ENCODE measurements at places on chromosomes 4 and X. TPM values are rescaled to one million over a fixed set of nuclear protein-coding genes. Genes with fewer than 3 reads are reported as not detected.
A peak's percentile ranks its signal among the peaks of the same experiment; 100 is the strongest.

TREX2 gene
- 0.18 TPM for total RNA-seq

APLN gene
- total RNA-seq, result not detected

DKK2 gene
- total RNA-seq, result not detected

AREG gene
- 2.3 TPM for total RNA-seq

ASMT gene
- total RNA-seq, result not detected

CACNA1F gene
- total RNA-seq, result not detected

OTUD6A gene
- total RNA-seq, result not detected

PABPC1L2A gene
- not detected for total RNA-seq

DOCK11 gene
- not detected for total RNA-seq

EPHA5 gene
- not detected for total RNA-seq

ARHGAP4 gene
- total RNA-seq, result not detected

CXorf51B gene
- not detected for total RNA-seq

GABRG1 gene
- not detected for total RNA-seq

IL13RA2 gene
- total RNA-seq, result not detected

GPC4 gene
- 0.14 TPM for total RNA-seq

DNA sequence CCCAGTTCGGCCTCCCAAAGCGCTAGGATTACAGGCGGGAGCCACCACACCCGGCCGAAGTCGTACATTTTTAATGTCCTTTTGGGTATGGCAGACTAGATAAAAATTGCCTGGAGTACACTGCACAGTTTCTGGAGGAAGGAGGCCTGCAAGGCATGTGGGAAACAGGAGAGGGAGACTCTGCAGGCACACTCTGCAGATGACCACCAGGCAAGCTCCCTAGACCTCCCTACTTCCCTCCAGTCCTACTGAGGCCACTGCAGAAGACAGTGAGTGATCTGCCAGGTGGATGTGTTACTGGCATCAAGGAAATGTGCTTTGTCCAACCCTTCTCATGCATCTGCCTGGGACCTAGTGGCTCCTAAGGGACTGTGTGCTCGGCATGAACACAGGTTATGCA is 11.4 kb downstream of the PDLIM3 start:
- no peak for DNase-seq

DNA sequence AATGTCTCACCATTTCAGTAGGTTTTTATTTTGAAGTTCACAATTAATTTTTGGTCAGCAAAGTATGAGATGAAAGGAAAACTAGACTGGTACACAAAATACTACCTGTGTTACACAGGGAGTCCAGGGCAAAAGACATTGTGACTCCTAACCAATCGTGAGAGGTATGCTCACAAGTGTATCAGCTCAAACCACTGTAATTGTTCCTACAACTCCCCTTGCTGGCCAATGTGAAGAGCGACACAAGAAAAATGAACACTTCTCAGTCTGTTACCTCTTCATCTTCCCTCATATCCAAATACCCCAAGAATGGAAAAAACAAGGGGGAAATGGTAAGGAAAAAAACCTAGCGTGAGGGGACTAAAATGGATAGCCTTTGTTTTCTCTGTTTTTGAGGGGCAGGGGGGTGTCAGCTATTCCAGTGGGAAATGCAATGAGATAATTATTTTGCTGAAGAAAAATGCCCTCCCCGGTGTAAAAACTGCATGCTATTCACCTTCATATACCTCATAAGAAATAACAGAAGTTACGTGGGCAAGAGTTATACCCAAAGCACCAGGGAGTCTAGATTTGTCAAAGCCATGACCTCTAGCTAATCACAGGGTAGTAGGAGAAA is 30.6 kb upstream of the NSUN7 start:
- DNase-seq, result peak; percentile 44

- DNase-seq, result no peak
These were observed 1190.2 kb upstream of the AGA start for GRCh38 chr4:178632415-178632814.

DNA sequence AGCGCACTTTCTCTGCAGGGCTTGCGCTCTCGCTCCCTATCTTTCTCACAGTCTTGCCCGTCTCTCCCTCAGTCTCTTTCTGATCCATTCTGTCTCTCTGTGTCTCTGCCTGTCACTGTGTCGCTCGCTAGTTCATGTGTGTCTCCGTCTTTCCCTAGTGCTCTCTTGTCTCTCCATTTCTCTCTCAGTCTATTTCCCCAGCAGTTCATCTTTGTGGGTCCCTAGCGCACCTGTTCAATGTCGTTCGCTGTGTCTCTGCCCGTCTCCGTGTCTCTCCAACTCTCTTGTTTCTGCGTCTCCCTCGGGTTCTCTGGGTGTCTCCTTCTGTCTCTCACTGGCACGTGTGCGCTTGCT is 1.5 kb downstream of the GPR101 start:
- no peak for DNase-seq

DNA sequence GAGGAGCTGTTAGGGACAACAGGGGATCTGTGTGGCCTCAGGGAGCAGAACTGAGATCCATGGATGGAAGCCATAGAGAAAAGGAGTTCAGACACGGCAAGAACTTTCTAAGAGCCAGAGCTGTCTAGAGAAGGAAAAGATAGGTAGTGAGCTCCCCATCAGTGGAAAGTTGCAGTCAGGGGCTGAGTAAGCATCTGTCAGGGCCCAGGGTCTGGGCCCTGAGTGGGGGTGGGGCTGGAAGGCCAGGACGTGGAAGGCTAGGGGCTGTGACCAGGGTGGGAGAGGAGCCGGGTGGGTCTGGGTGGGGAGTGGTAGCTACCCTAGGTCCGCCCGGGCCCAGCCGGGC is 324 bp upstream of the MSN start:
- no peak for DNase-seq

- no peak for DNase-seq
These were observed 804.3 kb downstream of the FSTL5 start for GRCh38 chr4:161359491-161359890.

GRCh38 chrX:107672955-107673378 is 44.7 kb downstream of the PRPS1 start:
- peak; percentile 28 for DNase-seq

GRCh38 chr4:153481478-153481877 is 15.3 kb downstream of the TMEM131L start:
- no peak for DNase-seq

DNA sequence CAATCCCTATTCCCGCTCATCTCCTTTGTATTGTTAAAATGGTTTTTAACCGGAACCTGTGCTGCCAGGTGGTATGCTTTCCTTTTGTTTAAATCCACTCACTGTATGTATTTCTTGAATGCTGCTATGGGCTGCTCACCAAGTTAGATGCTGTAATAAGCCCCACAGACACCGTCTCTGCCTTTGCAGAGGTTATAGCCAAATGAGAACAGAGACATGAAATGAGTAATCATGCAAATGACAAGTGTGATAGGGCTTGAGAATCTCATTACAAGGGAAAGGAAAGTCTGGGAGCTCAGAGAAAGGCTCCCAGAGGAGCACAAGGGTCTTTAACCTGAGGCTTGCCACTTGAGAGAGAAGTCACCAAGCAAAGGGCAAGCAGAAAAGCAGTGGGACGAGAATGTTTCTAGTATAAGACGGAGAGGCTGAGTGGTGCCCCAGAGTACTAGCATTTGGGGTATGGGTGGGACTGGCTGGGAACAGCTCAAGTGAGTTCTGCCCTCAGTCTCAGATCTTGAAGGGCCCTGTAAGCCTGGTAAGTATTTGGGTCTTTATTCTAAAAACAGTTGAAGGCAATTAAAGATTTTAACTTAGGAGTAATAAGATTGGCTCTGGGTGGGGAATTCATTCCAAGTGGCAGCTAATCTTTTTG is 110.8 kb upstream of the H2AZ1 start:
- DNase-seq, result no peak

GRCh38 chrX:84044051-84044450 is 143.9 kb downstream of the RPS6KA6 start:
- DNase-seq, result no peak

- no peak for DNase-seq
These were observed 454.5 kb upstream of the PCDH7 start for GRCh38 chr4:30265716-30266115.

DNA sequence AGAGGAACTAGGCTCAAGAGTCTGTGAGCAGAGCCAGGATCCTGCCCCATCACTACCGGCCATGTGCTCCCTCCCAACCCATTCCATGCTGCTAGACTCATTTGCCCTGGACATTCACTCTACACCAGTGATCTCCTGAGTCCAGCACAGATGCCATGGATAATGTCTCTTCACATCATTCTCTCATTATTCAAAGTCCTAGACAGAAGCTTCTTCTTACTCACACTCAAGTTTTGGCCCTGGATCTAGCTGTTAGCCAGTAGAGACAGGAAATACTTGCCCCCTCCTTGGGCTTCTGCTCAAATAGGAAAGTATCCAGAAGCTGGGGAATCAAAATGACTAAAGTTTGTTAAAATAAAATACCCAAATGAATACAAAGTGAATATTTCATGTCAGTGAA is 266.8 kb upstream of the LDB2 start:
- no peak for DNase-seq

DNA sequence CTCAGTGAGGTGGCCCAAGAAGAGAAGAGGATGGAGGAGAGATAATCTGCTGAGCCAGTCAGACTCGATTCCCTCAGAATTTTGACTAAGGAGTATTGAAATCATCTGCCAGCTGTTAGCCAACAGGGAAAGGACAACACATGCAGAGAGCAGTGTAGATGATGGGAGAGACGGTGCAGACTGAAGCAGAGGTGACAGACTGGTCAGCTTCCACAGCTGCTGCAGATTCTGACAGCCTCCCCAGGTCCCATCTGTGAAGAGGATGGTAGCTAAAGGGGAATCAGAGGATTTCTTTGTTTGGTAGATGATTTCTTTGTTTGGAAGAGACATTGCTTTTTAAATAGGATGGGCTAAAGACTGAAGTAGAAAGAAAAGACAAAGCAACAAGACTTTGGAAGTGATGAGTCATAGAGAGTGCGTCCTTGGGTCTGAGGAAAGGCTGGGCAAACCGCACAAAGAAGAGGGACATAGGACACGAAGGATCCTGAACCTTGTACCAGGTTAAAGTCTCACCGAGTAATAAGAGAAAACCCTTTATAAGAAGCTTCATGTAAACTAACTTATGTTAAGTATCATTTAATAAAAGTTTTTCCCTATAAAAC is 27.6 kb downstream of the INTU start:
- DNase-seq, result no peak

DNA sequence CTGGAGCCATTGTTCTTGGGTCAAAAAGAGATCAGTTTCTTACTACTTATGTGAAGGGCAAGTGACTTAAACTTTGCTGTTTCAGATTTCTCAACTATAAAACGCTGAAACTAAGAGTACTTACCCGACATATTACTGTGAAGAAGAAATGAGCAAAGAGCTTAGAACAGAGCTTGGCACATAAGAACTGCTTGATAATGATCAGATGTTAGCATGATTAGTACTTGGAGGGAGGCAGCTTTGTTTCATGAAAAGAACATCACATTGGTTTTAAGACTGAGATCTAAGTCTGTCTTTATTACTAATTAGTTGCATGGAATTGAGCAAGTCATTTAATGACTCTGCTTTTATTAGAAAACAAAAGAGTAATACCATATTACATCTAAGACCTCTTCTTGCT is 169.1 kb downstream of the ARHGAP24 start:
- no peak for DNase-seq

DNA sequence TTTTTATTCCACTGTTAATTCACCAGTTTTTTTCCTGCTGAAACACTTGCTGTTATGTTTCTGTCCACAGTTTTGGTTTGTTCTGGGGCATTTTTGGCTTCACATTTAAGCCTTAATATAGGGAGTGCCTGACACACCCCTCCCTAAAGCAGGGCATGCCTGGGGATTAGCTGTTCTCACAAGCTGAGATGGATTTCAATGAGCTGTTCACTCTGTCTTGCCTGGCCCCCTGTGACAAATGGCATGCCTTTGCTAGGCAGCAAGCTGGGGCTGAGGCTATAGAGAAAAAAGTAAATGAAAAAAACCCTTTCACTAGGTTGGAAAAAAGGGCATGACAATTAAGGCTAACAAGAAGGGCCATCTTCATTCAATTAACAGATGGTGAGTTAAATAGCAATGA is 22.4 kb downstream of the LPAR4 start:
- DNase-seq, result no peak

- no peak for DNase-seq
These were observed at the start of gene TCEAL7 for GRCh38 chrX:103329991-103330390. TSS of gene TCEAL7 (plus strand) at chrX:103330239. CDS start at chrX:103331404, 1,165 bp downstream.

- peak; percentile 57 for DNase-seq
These were observed 55.6 kb downstream of the HAUS3 start for GRCh38 chr4:2186133-2186864.

DNA sequence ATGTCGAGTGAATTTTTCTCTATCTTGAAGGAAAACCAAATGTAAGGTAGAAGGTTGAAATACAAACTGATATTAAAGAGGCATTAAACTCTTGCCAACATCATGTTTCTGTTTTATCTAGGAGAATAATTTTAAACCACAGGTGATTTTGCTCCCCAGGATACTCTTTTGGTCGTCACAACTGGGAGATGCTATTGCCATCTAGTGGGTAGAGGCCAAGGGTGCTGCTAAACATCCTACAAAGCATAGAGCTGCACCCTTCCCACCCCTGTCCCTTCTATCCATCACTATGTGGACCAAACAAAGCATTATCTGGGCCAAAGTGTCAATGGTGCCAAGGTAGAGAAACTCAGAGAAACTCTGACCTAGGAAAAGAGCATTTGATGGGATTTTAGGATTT is 154.6 kb upstream of the MAGEB2 start:
- DNase-seq, result no peak

All from HepG2 (cell line).